Activated T-helper 1 cell treated with Interleukin-2 at 50 U/mL for 16 hours (primary cell): ENCODE measurements at places on chromosomes 2 and 18.

GRCh38 chr2:123958011-123958410 lies 67.1 kb upstream of the CNTNAP5 start:
- DNase-seq: no peak

GRCh38 chr2:11977766-11978524 lies 231.5 kb downstream of the LPIN1 start:
- DNase-seq: no peak

DNA sequence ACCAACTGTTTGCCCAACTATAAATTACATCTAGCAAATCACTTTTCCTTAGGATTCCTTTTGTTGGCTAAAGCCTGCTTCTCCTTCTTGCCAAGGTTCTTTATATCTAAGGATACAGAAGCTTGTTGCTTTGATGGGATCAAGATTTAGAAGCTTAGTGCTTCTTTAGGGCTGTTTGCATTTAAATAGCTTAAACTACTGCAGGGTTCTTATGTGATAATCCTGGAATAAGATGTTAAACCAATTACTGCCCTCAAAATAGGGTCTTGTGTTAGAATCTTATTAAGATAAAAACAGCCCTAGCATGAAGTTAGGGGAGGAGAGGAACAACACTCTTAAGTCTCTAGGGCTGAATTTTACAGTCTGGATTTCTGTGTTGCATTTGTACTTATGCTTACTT lies 64.2 kb downstream of the KIF5C start:
- DNase-seq: no peak

- no peak for DNase-seq
Measured at GRCh38 chr2:29322011-29322410, 206.8 kb downstream of the CLIP4 start.

GRCh38 chr18:4125627-4126230 lies 329.4 kb downstream of the DLGAP1 start:
- no peak for DNase-seq

DNA sequence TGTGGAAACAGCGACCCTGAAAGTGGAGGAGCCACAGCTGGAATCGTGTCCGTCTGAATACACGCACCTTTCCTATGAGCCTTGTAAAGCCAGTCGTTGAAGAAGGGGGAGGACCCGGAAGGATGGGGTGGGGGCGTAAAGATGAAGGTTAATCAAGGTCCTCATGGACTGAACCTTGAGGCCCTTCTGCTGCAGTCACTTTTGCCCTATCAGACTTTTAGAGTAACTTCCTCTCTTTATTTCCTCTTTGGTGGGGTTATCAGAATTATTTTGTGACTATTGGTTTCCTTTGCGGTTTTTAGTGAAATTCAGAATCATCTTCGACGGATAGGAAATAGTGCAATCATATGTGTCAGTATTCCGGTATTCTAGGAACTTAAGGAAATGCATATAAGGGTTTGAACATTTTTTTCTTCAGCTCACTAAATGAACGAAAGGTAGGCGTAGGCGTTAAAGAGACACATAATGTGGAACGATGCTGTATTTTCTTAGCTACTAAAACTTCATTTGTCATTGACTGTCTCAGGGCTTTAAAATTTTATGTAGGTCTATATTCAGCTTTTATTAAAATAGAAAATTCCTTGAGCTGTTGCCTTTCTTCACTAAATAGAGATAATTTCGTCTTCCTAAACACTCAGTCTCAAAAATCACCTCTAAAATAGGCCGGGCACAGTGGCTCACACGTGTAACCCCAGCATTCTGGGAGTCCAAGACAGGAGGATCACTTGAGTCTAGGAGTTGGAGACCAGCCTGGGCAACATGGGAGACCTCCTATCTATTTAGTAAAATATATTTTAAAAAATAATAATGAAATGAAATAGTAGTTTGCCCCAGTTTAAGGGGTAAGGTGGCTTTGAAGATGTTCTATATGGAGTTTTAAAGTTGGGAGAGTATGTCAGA lies 1.4 kb upstream of the YES1 start:
- peak; percentile 27 for DNase-seq

- DNase-seq: no peak
Measured at GRCh38 chr2:72011791-72012190, 135.9 kb downstream of the CYP26B1 start.

DNA sequence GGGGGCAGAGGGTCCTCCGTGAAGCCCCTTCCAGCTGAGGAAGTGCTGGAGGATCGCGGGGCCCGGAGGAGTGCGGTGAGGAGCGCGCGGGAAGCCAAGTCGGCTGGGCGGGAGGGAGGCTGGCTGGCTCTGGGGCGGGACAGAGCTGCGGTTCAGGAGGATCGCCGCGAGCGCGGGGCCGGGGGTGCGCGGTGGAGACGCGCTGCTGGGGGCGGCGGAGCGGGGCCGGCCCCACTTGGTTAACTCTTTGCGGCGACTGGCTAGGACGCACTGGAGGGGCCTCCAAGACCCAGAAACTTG lies 464 bp downstream of the CYBRD1 start:
- DNase-seq: no peak

GRCh38 chr18:41075212-41075611 lies 879.8 kb upstream of the PIK3C3 start:
- DNase-seq: no peak

DNA sequence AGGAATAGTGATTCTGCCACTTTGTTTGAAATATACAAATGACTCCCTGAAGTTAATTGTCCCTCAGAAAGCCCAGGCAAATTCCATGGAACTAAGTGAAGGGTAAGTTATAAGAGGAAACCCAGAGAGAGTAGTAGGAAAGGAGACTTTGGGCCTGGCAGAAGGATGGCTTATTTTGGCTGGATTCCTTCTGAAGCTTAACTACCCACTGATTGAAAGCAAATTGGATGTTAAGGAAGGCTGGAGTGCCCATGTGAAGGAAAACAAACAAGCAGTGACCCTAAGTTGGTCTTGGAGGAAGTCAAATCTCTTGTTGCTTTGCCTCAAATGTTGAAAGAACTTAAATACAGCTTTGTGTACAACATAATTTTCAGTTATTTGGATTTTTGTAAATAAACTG lies 1106.4 kb upstream of the ZEB2 start:
- no peak for DNase-seq

GRCh38 chr2:129318581-129319421 lies 660.7 kb upstream of the RAB6C start:
- no peak for DNase-seq

- no peak for DNase-seq
Measured at GRCh38 chr2:124838406-124838805, 813.3 kb downstream of the CNTNAP5 start.

DNA sequence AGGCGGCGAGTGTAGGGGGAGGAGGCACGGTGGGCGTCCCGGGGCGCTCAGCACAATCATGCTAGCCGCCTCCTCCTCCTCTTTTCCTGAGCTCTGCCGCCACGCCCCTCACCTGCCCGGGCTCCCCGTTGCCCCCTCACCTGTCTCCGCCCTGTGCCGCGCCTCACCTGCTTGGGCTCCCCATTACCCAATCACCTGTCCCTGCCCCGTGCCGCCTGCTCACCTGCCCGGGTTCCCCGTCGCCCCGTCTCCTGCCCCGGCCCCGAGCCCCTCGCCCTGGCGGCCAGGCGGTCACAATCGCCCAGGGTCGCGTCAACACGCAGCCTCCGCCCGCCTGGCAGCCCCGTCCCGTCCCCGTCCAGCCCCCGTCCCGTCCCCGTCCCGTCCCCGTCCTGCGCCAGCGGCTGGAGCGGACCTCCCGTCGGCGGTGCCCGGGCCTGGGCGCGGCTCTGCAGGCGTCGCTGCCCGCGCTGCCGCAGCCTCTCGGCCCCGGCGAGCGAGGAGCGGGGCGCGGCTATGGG lies at the start of gene DCDC2C:
TSS of gene DCDC2C (plus strand) at position 340 of the 521 bp plus-strand sequence. CDS start at position 517, 177 bp downstream.
- DNase-seq: no peak

DNA sequence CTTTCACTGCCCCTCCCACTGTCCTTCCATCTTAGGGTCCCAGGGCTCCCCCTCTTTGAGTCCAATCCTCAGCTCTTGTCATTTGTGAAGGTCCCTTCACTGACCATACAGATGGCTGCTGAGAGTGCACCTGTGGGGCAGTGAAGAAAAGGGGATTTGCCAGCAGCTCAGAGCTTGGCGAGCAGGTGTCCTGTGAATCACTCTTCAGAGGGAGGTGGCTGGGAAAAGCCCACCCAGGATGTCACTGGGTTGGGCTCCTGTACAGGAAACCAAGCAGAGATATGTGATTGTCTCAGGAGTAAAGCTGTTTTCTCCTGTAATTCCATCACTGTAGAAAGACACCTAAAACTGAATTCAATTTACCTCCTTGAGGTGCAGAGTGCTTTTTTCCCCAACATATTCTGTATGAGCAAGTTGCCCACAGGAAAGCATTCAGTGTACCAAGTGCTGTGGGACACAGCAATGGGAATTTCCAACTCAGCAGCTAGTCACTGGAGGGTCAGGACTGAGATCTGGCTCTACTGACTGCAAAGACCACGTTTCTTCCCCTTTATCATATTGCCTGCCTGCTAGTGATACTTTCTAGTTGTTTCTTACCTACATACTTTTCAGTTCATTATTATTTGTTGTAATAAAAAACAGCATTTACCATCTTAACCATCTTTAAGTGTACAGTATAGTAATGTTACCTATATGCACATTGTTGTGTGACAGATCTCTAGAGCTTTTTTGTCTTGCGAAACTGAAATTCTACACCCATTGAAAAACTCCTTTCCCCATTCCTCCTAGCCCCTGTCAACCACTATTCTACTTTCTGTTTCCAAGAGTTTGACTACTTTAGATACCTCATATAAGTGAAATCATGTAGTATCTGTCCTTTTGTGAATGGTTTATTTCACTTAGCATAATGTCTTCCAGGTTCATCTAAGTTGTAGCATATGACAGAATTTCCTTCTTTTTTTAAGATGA lies 239.1 kb downstream of the TSN start:
- DNase-seq: no peak

DNA sequence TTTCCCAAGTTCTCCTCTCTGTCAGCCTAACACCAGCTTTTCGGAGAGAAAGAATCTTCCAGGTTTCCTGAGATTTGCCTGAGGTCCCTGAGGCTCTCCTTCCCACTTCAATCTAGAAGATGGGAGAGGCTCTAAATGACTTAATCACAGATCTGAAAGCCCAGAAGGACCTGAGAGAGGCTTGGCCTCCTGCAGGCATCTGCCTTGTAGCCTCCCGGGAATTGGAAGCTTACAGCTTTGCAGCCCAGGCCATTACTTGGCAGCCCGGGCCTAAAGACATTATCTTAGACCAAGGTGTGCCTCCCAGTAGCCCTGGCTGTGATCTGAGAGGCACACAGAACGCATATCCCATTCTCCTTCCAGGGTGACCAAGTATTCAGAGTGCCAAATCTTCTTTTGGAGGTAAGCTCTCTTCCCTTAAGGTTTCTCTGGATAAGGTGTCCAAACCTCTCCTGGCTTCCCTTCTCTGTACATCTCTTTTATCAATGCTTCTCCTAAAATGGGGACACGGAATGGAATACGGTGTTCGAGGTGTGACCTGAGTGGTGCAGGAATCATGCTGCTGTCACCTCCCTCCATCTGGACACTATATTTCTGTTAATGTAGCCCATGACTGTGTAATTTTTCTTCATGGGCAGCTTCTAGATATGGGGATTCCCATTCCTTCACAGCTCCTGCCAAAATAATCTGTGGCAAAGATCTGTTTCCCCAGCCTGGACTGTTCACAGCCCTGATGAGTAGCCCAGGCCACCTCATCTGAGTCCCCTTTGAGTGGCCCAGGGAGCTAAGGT lies 16.0 kb downstream of the CTIF start:
- DNase-seq: no peak

DNA sequence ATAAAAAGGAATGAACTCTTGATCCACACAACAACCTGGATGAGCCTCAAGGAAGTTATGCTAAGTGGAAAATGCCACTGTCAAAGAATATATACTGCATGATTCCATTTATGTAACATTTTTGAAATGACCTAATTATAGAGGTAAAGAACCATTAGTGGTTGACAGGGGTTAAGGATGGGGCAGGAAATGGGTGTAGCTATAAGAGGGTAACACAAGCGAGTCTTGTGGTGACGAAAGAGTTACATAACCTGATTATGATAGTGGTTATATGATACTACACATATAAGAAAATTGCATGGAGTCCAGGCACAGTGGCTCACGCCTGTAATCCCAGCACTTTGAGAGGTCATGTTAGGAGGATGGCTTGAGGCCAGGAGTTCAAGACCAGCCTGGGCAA lies 346.6 kb upstream of the PKDCC start:
- no peak for DNase-seq

DNA sequence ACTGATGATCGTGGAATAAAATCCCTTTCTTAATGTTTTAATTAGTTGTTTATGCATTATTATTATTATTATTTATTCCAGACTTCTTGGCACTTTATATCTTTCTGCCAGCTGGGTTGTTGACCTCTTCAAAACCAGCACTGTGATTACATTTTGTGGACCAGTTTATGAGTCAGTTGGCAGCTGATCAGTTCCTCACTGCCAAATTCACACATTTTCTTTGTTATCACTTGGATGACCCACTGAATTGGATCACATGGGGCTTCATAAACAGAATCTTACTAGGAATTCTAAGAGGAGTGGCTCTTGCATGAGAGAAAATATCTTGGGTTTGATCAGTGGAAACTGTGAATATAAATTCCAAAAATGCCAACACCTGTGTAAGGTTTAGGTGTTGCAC lies 321.8 kb upstream of the SPRED2 start:
- DNase-seq: no peak

GRCh38 chr2:217252181-217252580 lies 392.3 kb upstream of the TNP1 start:
- no peak for DNase-seq

DNA sequence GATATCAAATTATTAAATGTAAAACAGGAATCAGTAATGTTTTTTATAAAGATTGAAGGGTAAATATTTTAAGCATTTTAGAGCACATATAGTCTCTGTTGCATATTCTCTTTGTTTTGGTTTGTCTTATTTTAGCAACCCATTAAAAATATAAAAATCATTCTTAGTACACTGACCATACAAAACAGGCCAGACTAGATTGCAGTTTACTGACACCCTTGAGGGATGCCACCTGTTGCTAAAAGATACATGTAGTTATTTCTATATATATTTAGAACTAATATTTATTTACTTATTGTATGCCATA lies 44.7 kb upstream of the SULT1C3 start:
- DNase-seq: no peak

- DNase-seq: no peak
Measured at GRCh38 chr18:59220164-59220783, 316 bp downstream of the GRP start.

DNA sequence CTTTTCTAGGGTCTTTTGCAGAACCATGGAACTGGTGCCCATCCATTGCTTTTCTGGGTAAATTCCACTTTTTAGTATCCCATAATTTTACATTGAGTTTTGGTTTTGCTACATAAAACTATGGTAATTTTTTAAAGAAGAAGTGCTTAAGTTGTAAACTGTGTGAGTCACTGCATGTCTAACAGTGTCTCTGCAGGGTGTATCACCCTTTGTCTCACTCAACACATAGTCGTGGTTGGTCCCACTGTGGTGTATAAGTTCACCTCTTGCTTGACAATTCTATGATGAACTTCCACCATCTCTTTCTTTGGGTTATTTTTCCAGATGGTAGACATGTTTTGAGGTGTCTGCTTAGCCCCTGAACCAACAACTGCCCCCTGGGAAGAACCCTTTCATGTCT lies 10.5 kb downstream of the SCTR start:
- DNase-seq: no peak

DNA sequence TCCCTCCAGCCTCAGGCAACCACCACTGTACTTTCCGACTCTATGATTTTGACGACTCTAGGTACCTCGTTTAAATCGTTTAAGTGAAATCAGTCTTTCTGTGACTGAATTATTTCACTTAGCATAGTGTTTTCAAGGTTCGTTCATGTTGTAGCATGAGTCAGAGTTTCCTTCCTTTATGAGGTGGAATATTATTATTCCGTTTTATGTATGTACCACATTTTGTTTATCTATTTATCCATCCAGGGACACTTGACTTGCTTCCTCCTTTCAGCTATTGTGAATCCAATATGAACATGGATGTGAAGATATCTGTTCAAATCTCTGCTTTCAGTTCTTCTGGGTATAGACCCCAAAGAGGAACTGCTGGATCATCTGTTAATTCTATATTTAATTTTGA lies 19.1 kb downstream of the IL1R2 start:
- DNase-seq: no peak
